Left lung (tissue), 14 donors: ENCODE measurements at places on chromosomes 7 and 10. TPM values are rescaled to one million over a fixed set of nuclear protein-coding genes. Genes with fewer than 3 reads are reported as not detected.

TRPV6 gene
- 1.1 TPM for total RNA-seq

NACAD gene
- 2.0 TPM for total RNA-seq

PAX4 gene
- not detected for total RNA-seq

ANKRD1 gene
- 165 TPM for total RNA-seq

PRLHR gene
- not detected for total RNA-seq

ACHE gene
- total RNA-seq = 3.3 TPM

OR6B1 gene
- total RNA-seq = not detected

CPA2 gene
- not detected for total RNA-seq

GPC2 gene
- total RNA-seq = 3.5 TPM

TRIM73 gene
- total RNA-seq = 2.0 TPM

SFXN4 gene
- total RNA-seq = 13.2 TPM

UPK3B gene
- total RNA-seq = 15.9 TPM

TFPI2 gene
- total RNA-seq = 9.0 TPM

ADCYAP1R1 gene
- 1.4 TPM for total RNA-seq

KIF20B gene
- total RNA-seq = 10.0 TPM

C10orf67 gene
- total RNA-seq = 0.68 TPM

PRPS1L1 gene
- not detected for total RNA-seq

ACBD7 gene
- 1.3 TPM for total RNA-seq

FXYD4 gene
- 6.0 TPM for total RNA-seq

GDF2 gene
- total RNA-seq = not detected

SLC13A1 gene
- not detected for total RNA-seq

FEZF1 gene
- total RNA-seq = not detected

SH2B2 gene
- total RNA-seq = 5.7 TPM

UCMA gene
- total RNA-seq = not detected

ASAH2B gene
- 4.0 TPM for total RNA-seq

SEC61G gene
- 116 TPM for total RNA-seq

H2BK1 gene
- not detected for total RNA-seq

GPRIN2 gene
- 20.2 TPM for total RNA-seq

HOXA9 gene
- total RNA-seq = 1.4 TPM

ITPRIP gene
- total RNA-seq = 27.7 TPM

NODAL gene
- not detected for total RNA-seq

BBS9 gene
- total RNA-seq = 18.2 TPM

SFTPA2 gene
- total RNA-seq = 3,839 TPM

PGAM1 gene
- total RNA-seq = 236 TPM

IRF5 gene
- total RNA-seq = 18.2 TPM

ZWINT gene
- total RNA-seq = 15.7 TPM

RELN gene
- total RNA-seq = 5.4 TPM

IL6 gene
- 9.4 TPM for total RNA-seq

IFIT5 gene
- 21.4 TPM for total RNA-seq

TLL2 gene
- 0.47 TPM for total RNA-seq

ATG9B gene
- 0.68 TPM for total RNA-seq

AASS gene
- 33.1 TPM for total RNA-seq

GPR146 gene
- 16.7 TPM for total RNA-seq

DGKI gene
- 0.68 TPM for total RNA-seq

MPP7 gene
- total RNA-seq = 28.3 TPM

NPC1L1 gene
- total RNA-seq = 0.06 TPM

PTPRZ1 gene
- total RNA-seq = 0.55 TPM

TRIM50 gene
- 0.34 TPM for total RNA-seq

LRRC61 gene
- total RNA-seq = 15.8 TPM

CALY gene
- not detected for total RNA-seq

ATOH7 gene
- not detected for total RNA-seq

WDFY4 gene
- 9.3 TPM for total RNA-seq

ZNF25 gene
- total RNA-seq = 11.5 TPM
